Stimulated activated CD4-positive, alpha-beta T cell treated with anti-CD3 and anti-CD28 coated beads, Interleukin-15, amount 100 ng/mL, for 1 hour (primary cell): ENCODE measurements at places on chromosomes 1 and 21.

- DNase-seq = no peak
Measured at GRCh38 chr1:232593717-232594502, 36.0 kb downstream of the SIPA1L2 start.

DNA sequence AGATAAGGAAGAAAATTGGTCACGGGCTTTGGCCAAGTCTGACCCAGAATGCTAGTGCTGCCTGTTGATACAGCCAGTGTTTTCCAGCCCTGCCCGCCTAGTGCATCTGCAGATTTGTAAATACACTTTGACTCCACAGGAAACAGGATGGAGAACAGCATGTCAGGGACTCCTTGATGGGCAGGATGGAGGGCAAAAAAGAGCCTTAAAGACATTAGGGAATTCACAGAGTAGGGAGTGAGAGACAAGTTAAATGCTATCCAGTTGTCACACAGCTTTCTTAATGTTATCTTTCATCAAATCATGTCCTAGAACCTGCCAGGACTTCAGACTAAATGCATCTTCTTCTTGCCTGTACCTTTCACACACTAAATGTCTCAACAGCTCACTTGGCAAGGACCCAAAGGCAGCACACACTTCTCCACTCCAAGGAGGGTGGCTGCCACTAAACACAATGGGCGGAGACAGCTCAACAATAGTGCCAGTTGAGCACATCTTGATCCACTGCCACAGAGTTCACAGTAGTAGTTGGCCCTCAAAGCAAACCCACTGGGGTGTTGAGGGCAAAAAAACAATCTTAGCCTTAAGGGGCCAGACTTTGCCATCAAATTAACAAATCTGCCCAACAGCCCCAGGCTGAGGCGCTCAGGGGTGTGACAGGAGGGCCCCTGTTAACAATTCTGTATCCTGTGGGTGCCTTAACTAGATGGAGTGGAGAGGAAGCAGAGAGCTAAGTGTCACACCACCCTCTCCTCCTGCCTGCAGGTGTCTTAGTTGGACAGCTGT lies 2.7 kb downstream of the HIVEP3 start:
- DNase-seq = no peak

GRCh38 chr1:13756557-13757315 lies 56.7 kb downstream of the PRDM2 start:
- no peak for DNase-seq

DNA sequence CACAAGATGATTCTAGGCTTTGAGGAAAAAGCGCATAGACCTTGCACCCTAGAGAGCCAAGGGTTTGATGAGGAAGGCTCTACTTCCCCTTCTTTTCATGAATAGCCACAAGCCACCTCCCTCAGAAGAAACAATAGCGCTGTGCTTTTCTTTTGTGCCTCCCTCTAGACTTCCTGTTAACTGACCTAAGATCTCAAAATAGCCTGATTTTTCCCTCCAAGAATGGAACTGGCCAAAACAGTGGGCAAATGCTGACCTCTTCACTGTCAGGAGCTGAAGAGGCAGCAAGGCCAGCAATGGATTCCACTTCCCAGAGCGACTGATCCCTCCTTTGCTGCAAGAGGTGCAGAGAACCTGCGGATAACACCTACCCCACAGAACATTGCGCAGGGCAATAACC lies 362.8 kb downstream of the KCNH1 start:
- no peak for DNase-seq

- peak; percentile 70 for DNase-seq
Measured at GRCh38 chr1:157156058-157156541, 17.9 kb upstream of the ETV3 start.

GRCh38 chr1:88552226-88552625 lies 131.8 kb upstream of the PKN2 start:
- no peak for DNase-seq

DNA sequence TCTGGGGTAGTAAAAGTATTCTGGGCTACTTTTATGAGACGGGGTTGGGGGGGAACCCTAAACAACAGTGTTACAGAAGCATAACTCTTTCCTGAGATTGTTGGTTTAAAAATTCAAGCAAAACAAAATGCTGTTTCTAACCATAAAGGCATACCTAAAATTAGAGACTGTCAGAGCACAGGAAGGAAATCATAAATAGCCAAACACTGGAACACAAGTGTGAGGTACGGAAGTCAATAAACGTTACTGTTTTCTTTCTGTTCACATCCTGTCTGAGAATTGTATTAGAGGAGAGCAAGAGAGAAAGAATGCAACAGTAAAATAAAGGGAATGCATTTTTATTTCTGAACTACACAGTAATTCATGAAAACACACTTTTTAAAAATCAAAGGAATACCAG lies 42.8 kb upstream of the IL12RB2 start:
- no peak for DNase-seq

- no peak for DNase-seq
Measured at GRCh38 chr1:218677026-218677425, 331.9 kb downstream of the TGFB2 start.

DNA sequence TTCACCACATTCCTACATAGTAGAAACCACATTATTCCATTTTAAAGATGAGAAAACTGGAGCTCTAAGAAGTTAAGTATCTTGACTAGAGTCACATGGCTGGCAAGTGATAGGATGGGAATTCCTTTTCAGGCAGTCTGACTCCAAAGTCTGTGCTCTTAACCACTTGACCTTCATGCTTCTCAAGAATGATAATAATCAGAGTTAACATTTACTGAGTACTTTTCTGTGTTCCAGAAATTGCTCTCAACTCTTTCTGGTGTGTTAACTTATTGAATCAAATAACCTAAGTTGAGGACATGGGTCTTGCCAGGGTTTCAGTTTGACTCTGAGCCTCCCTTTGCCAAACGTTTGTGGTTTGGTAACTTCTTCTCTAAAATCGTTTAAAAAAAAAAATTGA lies 169.4 kb downstream of the RASAL2 start:
- DNase-seq = no peak

GRCh38 chr1:114490274-114490693 lies 20.7 kb downstream of the TRIM33 start:
- no peak for DNase-seq

DNA sequence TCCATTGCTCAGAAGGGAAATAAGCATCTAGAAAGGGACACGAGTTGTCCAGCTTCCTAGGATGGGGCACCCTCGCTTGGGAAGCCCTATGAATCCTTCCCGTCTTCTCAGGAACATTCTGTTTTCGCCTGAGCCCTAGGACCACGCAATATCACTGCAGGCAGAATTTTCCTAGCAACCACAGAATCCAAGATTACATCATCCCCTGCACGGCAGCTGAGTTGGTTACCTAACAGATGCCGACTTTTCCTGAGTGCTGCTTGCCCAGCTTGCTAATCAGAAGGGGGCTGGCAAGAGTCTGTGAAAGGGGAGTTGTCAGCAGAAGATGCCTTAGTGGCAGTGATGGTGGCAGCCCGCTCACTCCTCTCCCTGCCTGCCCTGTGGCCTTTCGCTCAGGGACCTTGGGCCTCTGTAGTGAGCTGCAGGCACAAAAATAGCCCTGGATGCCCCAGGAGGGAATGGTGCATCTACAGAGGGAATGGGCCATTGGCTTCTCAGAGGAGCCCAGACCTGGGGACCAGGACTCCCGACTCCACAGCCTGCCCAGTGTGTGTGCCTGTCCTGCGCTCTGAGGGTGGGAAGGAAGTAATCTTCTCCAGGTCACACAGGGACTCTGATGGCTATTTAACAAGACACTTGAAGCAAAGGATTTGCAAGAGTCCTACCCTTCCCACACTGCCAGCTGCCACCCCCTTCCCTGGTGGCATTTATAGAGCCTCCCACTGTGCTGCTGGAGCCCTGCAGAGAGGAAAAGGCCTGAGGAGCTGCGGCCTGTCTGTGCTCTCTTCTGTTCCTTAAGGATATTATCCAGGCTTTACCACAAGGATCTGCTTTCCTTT lies 28.9 kb upstream of the CLSTN1 start:
- DNase-seq = no peak

DNA sequence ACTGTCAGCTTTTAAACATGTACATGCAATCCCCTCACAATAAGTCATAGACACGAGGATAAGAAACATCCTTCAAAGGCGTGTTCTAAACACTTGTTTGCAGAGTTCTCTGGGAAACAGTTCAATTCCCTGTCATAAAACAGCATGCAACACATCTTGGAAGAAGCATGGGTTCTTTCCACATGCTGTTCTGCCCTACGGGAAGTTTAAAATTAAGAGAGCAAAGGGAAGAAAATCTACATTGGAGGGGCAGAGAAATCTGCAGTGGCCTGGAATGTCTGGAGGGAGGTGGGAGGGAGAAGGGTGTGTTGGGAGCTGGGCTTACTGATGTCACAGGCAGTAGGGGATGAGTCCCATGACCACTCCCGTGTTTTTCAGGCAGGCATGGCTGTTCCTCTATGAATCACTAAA lies 98.3 kb upstream of the SLC2A1 start:
- DNase-seq = no peak

DNA sequence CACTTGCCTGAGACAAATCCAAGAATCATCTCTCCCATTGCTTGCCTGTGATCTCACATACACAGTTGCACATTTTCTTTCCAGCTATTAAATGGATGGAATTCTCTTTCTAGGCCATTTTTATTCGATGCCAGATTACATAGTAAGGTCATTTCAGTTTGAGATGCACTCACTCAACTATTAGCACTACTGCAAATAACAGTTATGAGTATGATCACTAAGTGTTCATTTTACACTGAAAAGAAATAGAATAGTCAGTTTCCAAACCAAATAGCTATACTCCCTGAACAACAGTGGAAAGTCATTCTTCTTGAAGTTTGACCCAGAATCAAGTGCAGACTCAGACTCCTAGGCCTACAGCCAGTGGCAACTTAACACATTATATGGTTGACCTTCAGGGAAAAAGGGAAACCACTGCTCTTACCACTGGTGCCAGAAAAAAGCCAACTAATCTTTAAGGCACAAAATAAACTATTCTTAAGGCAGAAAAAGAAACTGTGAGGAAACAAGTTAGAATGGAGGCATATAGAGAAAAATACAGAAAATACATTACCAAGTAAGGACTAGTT lies 31.5 kb downstream of the WNT2B start:
- no peak for DNase-seq

DNA sequence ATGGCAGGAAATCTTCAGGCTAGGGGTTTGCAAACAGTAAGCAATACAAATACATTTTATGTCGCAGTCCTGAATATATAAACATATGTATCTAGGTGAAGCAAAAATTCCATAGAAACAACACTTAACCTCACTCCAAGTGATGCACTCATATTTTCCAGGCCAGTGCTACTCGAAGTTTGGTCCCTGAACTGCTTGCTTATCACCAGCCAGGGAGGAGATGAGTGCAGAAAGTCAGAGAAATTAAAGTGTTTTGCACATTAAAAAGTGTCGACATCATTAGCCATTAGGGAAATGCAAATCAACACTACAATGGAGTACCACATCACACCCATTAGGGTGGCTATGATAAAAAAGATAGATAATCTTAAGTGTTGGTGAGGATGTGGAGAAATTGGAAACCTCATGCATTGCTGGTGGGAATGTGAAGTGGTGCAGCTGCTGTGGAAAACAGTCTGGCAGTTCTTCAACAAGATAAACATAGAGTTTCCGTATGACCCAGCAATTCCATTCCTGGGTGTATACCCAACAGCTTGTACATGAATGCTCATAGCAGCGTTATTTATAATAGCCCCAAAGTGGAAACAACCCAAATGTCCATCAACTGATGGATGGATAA lies 70.5 kb upstream of the CSF1 start:
- DNase-seq = no peak

GRCh38 chr1:50109647-50110075 lies 941 bp downstream of the ELAVL4 start:
- no peak for DNase-seq

DNA sequence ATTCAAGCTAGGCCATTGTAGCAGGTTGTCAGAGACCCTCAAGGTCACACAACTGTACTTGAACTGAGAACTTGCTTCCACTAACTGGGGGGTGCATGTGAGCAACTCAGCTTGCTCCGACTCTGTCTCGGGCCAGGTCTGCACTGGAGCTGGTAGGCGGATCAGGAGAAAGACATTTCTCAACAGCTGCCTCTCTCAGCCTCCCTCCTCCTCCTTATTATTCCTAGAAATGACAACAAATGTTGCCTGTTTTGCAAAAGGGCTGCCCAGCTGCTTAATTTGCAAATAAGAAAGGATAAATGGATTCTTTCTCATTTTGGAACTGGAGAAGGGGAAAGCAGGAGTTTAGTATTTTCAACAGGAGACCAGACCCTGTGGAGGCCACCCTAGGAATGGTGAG lies 140.5 kb downstream of the RHOU start:
- no peak for DNase-seq

- no peak for DNase-seq
Measured at GRCh38 chr1:100065183-100065968, 67.4 kb downstream of the SASS6 start.

DNA sequence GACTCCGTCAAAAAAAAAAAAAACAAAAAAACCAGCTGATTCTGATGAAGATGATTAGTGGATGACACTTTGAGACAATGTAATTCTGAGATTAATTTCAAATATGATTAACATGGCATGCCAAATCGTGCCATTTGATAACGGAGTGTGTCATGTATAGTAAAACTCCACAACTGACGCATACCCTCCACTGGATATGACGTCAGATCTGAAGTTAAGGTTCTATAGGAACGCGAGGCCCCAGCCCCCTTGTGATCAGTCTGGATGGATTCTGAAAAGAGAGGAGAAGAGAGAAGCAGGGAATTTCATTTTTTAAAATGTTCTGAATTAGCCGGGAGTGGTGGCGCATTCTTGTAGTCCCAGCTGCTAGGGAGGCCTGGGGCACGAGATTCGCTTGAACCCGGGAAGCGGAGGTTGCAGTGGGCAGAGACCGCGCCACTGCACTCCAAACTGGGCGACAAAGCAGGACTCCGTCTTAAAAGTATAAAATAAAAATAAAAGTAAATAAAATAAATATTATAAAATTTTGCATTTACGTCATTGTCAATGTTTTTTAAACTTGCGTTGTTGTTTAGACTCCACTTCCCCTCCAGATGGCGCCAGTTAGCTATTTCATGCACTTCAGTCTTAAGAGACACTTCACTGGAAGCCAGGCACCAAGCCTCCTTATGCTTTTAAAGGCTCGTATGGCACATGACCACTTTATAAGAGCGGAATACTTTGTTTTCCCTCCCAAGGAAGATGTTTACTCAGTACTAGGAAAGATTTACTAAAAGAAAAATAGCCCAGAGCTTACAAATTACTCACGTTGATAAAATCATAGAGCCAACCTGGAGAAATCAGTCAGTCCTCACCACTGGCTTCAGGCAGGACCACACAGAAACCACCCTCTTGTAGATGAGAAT lies 65.5 kb downstream of the UBE2U start:
- peak; percentile 3 for DNase-seq

- DNase-seq = peak; percentile 37
Measured at GRCh38 chr1:110412576-110412975, 5.1 kb upstream of the LAMTOR5 start.

DNA sequence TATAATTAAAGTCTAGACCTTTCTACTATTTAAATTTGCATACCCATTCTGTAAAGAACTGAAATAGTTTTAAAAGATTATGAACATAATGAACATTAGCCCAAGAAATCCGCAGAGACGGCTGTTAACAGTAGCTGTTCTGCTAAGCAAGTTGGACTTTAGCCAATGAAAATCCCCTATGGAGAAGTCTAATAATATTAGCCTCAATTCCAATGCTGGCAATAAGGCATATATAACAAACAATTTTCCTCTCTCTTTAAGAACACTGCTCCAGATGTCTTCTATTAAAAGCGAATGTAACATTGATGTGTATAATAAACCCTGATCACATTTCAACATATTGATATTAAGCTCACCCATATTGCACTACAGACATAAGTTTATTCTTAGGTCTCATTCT lies 221.3 kb upstream of the KCTD3 start:
- DNase-seq = no peak
